ENCODE measurements at places on chromosomes 1 and 21.

DNA sequence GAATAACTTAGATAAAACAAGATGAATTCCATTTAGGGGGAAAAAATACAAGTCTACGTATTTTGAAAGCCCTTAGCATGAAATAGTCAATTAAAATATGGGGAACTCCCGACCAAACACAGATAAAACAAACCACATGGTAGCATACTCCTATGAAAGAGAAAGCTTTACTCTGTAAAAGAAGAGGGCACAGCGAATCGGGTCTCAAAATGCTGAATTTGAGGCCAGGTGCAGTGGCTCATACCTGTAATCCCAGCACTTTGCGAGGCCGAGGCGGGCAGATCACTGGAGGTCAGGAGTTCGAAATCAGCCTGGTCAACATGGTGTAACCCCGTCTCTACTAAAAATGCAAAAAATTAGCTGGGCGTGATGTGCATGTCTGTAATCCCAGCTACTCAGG lies 116.9 kb upstream of the TIAM1 start:
- DNase-seq, result no peak

- DNase-seq, result no peak
Measured at GRCh38 chr1:116769994-116770393, 15.8 kb downstream of the CD2 start.

- no peak for DNase-seq
Measured at GRCh38 chr1:15008783-15009729, 144.5 kb upstream of the TMEM51 start.

DNA sequence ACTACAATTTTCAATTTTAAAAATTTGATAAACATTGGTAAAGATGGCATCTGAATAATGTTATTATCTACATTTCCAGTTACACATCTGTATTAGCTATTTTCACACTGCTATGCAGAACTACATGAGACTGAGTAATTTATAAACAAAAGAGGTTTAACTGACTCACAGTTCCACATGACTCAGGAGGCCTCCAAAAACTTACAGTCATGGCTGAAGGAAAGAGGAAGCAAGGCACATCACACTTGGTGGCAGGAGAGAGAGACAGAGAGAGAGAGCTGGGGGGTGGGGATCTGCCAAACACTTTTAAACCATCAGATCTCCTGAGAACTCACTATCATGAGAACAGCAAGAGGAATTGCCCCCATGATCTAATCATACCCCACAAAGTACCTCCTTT lies 850.0 kb downstream of the LTN1 start:
- DNase-seq, result peak; percentile 81

DNA sequence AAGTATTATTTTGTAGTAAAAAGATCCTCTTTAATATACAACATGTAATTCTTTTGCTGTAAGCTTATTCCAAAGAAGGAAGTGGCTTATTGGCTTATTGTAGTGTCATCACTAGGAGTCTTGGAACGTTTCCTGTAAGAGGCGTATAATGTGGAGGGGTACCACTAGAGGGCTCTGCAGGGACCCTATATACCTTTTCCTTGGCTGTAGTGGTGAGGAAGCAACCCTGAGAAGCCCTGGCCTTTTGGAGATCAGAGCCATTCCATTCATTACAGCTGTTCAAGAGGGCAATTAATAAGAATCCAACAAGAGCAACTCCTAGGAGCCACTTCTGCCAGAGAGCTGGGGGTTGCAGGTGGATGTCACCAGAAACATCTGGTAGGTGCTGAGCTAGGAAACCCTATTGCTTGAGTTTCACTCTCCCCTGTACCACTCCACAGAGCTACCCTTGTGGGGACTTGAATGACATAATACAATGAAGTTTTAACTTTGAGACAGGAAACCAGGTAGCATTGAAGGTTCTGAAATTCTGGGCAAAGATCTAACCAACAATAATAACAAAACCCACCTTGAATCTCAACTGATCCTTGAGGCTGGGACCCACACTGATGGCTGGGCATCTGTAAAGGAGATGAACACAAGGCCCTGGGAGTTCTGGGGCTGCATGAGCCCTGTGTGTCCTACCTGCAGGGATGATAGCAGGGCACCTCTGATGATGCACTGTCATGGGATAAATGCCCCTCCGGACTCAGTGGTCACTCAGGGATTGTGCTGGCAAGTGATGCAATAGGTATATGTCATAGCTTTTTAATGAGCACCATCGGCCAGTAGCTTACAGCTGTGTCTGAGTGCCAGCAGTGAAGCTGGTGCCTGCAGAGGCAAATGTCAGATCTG lies 160.2 kb upstream of the COA6 start:
- DNase-seq, result peak; percentile 73

DNA sequence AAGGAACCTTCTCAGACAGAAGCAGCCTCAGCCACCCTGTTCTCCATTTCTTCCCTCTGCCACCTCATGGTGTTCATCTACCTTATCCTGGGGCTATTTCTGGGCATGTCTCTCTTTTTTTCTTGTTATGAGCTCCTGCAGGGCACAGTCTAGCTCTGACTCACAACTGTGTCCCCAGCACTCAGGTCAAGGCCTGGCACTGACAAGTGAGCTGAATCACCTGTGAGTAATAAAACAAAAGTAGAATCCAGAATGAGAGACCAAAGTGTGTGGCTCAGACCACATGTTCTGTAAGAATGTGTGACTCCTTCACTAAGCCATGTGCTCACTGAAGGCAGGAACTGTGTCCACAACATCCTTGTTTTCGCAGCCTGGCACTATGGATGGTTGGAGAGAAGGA lies 23.2 kb downstream of the C1orf94 start:
- peak; percentile 77 for DNase-seq

DNA sequence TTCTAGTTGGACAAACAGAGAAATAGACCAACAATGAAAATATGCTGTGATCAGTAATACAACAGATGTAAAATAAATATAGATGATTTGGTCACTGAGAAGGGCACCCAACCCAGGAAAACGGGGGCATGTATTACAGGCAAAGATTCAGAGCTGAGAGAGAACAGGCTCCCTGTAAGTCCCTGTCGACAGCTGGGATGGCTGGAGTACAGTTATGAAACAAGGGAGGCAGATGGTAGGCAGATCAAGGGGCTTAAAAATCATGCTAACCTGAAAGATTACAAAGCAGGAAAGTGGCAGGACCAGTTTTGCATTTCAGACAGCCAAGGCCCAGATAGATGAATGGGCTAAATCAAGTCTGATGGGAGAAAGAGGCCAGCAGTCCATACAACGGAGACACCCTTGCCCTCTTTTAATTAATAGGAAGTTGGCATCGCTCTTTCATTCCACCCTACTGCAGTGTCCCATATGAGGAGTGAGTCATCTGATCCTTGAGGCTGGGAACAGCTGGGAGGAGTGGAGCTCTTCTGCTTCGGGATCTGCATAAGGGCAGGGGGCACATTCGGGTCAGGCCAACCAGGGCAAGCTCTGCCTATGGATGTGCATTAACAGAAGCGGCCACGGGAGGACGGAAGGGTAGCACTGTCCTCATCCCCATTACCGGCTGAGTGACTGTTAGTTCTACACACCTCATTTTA lies 171.1 kb downstream of the DAB1 start:
- DNase-seq, result no peak

GRCh38 chr1:221040691-221041285 lies 161.5 kb downstream of the HLX start:
- DNase-seq, result no peak

DNA sequence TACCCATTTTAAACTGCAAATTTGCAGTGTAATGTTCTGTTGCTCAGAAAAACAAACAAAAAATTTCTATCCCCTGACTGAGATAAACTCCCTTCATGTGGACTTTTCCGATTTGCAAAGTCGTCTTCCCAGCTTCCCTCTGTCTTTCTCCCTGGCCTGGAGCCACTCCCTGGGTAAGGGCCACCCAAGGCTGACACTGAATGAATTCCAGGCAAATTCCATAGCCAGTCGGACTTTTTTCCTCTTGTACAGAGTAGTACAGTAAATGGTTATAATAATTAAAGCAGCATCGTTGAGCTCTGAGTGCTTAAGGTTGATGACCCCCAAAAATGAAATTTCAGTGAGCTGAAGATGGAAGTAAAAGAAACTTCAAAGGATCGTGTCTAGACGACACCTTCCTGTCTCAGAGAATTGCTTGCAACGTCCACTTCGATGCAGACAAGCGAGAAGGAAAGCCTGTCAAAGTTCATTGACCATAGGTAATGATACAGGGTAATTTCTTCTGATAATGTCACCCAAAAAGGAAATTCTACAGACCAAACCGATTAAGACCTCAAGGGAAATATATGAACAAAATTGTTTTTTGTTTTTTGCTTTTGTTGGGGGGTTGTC lies 33.6 kb upstream of the LHX8 start:
- DNase-seq, result no peak

DNA sequence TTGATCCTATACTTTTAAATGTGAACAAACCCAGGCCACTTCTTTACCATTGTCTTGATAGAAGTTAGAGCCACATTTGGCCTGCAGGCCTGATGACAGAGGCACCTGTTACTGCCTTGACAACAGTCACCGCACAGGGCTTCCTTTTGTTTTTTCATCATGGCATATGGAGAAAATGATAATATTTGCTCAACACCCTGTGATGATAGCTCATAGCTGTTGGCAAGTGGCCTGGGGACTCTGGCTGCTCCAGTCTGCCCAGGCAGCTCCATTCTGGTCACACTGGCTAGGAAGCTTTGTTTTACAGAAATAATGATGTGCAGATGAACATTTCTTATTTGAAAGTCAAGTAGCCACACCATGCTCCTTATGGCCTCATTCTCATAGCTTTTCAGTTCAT lies 89.6 kb upstream of the GPR88 start:
- no peak for DNase-seq

GRCh38 chr1:214446772-214447556 lies 104.4 kb downstream of the PTPN14 start:
- peak; percentile 98 for DNase-seq

DNA sequence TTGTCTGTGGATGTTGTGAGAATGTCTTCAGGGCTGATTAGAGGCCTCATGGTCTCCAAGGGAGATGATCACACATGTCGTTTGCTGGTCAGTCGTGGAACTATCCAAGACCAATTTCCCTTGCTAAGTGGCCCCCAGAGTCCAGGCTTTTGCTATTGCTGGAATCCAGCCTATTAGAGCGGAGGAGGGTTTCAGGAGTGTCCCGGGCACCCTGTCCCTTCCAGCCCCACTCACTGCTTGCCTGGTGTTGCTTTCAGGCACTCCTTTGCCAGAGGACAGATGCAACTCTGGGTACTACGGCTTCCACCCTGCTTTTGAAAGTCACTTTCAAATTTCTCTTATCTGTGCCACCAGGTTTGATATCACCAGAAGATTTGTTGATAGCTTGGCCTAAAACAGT lies 149.1 kb downstream of the NOS1AP start:
- no peak for DNase-seq

Data from bronchial epithelial cell (primary cell).